ENCODE measurements at places on chromosomes 16 and 17. TPM values are rescaled to one million over a fixed set of nuclear protein-coding genes. Genes with fewer than 3 reads are reported as not detected.

GRCh38 chr17:65393514-65393913, 167.9 kb downstream of the AXIN2 start:
- no peak for DNase-seq

GRCh38 chr17:46874906-46875305, 23.5 kb downstream of the WNT9B start:
- DNase-seq, result no peak

GRCh38 chr17:36057911-36058310, 6.2 kb upstream of the CCL18 start:
- DNase-seq, result no peak

DNA sequence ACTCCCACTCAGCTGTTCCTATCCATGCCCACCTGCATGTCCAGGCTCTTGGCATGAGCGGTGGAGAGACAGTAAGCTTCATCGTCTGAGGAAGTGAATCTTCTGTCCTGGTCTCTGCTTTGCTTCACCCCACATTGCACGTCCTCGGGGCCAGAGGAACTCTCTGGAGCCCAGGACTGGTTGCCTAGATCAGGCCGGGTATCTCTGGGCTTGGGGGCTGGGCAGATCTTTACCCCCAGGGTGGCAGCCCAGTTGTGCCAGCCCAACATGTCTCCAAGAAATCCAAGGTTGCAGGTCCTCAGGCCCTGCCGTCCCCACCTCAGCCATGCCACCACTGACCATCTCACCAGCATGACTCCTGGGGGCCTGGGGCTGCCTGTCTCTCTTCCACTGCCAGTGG, 58.3 kb downstream of the BEAN1 start:
- no peak for DNase-seq

- DNase-seq, result no peak
Observed at GRCh38 chr17:49715717-49716279, 8.0 kb upstream of the SLC35B1 start.

- DNase-seq, result no peak
Observed at GRCh38 chr17:78539781-78540180, 37.4 kb downstream of the DNAH17 start.

DNA sequence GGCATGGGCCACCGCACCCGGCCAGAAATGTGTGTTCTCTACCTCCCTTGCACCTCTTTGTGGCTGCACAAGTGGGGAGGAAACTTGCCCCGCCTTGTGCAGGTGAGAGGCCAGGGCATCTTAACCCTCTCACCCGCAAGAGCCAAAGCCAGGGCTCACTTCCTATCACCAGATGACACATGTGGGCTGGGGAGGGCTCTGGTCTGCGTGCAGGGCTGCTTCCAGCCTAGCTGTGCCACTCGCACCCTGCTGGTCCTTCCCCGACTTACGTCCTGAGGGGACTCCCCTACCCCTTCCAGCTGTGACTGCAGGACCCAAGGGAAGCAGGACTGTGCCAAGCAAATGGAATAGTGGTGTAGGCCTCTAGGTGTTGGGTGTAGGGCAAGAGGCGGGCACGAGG, 6.9 kb downstream of the MIEF2 start:
- no peak for DNase-seq

DNA sequence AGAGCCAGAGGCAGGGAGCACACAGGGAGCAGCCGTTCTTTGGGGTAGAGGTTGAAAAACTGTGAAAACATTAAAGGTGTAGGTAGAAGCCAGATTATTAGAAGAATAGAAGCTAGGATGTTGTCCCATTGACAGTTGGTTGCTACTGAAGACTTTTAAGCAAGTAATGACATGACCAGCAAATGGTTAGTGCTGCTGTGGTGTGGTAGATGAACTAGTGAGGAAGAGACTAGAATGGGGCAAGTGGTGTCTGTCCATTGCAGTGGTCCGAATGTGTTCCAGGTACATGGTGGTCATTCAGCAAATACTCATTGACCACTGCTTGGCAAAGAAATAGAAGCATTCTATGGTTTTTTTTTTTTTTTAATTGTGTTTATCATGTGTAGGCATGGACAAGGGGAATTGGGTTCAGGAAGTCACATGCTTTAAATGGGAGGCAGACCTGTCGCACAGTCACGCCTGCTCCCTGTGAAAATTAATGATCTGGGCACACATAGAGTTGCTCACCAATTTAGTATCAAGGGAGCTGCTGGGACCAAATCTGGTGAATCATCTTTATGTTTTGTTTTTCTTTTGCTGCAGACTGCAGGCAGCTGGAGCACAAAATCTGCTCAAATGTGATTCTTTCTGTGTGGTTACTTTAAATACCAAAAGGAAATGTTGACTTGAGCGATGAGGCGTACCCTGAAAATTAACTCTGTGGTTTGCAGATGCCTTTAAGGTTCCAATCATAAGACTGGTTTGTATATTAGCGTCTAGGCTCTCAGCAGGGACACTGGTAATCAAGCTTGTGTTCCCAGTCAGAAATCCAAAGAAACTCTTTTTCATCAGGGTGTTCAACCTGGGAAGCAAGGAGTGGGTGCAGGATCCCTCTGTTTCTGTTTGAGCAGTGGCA, 30.7 kb downstream of the YPEL2 start:
- peak; percentile 62 for DNase-seq

DNA sequence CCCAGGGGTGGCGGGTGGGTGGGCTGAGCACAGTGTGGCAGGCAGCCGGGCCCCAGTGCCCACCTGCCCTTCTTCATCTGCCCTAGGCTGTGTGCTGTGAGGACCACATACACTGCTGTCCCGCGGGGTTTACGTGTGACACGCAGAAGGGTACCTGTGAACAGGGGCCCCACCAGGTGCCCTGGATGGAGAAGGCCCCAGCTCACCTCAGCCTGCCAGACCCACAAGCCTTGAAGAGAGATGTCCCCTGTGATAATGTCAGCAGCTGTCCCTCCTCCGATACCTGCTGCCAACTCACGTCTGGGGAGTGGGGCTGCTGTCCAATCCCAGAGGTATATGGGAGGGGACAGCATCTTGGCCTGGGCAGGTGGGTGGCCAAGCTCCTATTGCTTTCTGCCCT, 6.4 kb downstream of the GRN start:
- DNase-seq, result no peak

GRCh38 chr17:19978805-19979211, 1.2 kb upstream of the AKAP10 start:
- DNase-seq, result no peak

GRCh38 chr16:81035975-81036750, 521 bp downstream of the ATMIN start:
- DNase-seq, result peak; percentile 52

GRCh38 chr17:2054512-2055291, at the start of gene HIC1:
Gene HIC1, plus strand, starts transcription at chr17:2055103. Its CDS starts 1,588 bp downstream, at chr17:2056691.
- peak; percentile 87 for DNase-seq

DNA sequence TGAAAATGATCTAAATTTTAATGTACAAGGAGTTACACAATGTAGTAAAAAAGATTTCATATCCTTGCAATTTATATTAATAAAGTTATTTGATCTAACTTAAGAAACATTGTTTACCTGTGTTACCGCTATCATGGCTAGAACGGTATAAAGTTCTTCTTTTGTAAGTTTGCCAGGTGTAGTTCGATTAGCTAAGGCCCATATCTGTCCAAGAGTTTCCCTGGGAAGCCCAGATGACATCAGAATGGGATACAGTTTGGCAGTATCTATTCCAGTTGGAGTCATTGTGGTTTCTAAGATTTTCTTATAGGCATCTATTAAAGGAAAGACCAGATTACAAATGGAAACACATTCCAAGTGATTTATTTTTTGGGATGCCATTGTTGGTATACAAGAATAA, 37.5 kb downstream of the SYNRG start:
- DNase-seq, result no peak

- no peak for DNase-seq
Observed at GRCh38 chr16:2042171-2042985, 5.3 kb downstream of the NTHL1 start.

- peak; percentile 41 for DNase-seq
Observed at GRCh38 chr17:65254166-65254565, 117.0 kb downstream of the RGS9 start.

DNA sequence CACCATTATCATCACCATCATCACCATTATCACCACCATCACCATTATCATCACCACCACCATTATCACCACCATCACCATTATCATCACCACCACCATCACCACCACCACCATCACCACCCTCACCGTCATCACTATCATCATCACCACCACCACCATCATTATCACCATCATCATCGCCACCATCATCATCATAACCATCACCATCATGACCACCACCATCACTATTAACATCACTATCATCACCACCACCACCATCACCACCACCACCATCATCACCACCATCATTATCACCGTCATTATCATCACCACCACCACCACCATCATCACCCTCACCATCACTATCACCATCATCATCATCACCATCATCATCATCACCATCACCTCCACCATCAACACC, 9.1 kb downstream of the FOXL1 start:
- no peak for DNase-seq

Gene CHRNE
- 3.6 TPM for total RNA-seq

Gene RILP
- 12.0 TPM for total RNA-seq

Gene TNP2
- total RNA-seq, result not detected

Gene CCL23
- 7.5 TPM for total RNA-seq

Gene KRTAP4-9
- not detected for total RNA-seq

Gene PPL
- 7.0 TPM for total RNA-seq

Gene C16orf89
- not detected for total RNA-seq

Gene SDR42E1
- 8.7 TPM for total RNA-seq

Gene FBXO39
- total RNA-seq, result 3.7 TPM

Gene MMP28
- total RNA-seq, result 38.1 TPM

Gene LCAT
- 6.5 TPM for total RNA-seq

Gene CCL4L2
- total RNA-seq, result not detected

Gene CISD3
- 1.7 TPM for total RNA-seq

All from dermis blood vessel endothelial cell (primary cell).